Stimulated activated CD4-positive, alpha-beta T cell treated with anti-CD3 and anti-CD28 coated beads, Interleukin-15, amount 100 ng/mL, for 48 hours (primary cell): ENCODE measurements at places on chromosomes 4 and X.

GRCh38 chr4:78747475-78747922, 28.7 kb upstream of the BMP2K start:
- no peak for DNase-seq

DNA sequence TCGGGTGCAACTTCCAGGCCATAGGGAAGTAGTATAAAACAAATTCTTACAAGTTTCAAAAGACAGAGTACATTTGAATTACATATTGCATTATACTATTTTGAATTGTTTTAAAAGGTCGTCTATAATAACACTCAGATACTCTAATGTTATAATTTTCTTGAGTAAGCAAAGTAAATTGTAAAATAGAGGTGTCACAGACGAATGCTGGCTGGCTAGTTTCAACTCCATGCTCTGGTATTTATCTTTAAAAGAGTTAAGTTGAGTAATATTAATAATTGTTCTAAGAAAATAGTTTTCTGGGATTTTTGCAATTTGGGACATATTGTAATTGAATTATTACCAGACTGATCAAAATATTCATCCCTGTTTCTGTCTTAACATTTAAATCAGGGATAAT, 764.9 kb downstream of the TECRL start:
- DNase-seq: no peak

DNA sequence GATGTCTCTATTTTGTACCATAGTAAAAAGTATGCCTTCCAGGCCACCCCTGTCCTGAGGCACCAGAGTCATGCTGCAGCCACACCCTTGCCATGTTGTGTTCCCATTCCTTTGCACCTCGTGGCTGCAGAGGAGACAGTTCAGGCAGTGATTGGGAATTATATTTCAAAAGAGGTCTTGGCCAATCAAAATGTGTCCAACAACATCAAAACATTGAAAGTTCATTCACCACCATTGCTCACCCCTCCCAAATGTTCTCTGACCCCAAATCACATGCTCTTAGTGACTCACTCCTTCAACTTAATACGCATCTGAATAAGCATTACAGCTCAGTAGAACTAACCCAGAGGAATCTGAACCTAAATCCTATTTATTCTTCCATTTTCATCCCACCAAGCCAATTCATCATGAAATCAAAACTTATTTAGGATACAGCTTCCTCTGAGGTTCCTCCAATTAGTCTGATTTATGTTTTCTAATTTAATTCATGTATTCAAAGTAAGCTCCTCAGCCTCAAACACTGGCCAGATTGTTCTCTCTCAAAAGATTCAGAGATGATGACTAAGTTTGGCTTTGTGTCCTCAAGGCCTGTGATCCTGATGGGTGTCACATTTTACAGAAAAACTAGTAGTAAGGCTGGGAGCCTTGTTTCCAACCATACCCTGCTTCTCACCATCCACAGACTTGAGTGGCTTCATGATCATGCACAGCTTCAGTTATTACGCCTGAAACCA, 323.2 kb upstream of the INTU start:
- no peak for DNase-seq

DNA sequence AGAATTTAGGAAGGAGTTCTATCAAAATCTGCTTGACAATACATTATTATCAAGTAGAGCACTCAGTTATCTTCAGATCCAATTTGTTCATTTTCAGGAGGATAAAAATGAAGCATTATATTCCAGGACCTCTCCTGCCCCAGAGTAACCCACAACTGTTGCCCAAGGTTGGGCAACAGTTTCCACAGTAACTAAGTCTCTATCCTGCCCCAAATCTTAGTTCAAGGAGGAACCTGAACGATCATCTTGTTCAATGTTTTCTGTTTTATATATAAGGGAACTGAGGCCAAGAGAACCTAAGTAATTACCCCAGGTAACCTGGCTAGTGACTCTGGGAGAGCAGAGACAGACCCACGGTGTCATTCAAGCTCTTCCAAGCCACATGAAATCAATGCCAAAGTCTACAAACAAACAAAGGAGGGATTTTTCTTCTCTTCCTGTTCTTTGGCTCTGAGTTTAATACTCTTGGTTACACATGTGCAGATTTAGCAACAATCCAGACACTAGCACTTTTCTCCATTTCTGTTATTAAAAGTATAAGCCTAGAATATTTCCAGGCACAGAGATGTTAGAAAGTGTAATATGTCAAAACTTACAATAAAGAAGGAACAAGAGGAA, 105.6 kb downstream of the C4orf51 start:
- DNase-seq: no peak
